ENCODE measurements at places on chromosomes 16 and 17.

GRCh38 chr16:51159865-51160264, 8.8 kb upstream of the SALL1 start:
- no peak for DNase-seq

GRCh38 chr17:28573040-28573380, 1.7 kb upstream of the PIGS start:
- DNase-seq, result no peak

DNA sequence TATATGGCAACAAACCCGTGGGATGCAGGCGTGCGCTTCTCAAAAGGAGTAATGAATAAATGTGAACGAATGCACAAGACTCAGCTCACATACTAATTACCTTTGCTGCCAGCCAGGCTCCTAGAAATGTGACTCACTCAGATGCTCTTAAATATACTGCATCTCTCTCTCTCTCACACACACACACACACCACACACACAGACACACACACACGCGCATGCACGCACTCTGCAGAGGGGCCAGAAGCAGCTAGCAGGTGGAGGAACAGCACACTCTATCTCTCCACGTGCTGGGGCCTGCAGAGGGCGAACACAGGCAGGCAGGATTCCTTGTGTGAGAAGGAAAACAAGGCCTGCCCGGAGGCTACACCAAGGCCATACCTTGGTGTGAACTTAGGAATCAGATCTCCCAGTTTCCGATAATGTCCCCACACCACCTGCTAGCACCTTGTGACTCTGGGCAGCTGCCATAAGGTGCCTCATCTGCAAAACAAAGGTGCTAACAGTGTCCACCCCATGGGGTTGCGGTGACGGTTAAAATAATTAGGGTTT, 5.3 kb downstream of the GPRC5B start:
- DNase-seq, result peak; percentile 42

GRCh38 chr17:60971515-60972369, 294.1 kb downstream of the BCAS3 start:
- DNase-seq, result no peak

DNA sequence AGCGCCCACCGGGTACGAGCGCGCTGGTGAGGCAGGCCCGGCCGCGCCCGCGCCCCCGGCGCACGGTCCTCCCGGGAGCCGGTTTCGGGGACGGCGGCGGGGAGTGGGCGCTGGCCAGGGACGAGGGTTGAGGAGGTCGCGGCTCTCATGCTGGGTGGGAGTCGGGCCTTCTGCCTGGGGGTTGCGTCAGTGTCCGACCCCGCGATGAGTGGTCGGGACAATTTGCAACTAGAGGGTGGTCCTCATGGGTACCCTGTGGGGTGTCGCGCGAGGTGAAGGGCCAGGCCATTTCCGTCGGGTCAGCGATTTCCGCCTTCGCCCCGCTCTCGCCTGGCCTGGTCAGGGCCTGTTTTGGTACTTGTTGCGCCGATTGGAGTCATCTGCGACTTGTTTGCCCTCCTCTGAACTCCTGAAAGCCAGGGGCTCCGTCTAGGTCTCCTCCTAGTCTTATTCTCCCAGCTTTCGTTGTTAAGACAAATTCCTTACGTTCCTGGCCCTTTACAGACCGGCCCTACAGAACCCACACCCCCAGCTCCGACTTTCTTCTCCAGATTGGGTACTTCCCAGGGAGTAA, 14.9 kb downstream of the NAA60 start:
- no peak for DNase-seq

GRCh38 chr16:89607937-89608740, 5.3 kb upstream of the DPEP1 start:
- DNase-seq, result no peak

- no peak for DNase-seq
These were observed 5.9 kb downstream of the MEIOB start for GRCh38 chr16:1865902-1866690.

DNA sequence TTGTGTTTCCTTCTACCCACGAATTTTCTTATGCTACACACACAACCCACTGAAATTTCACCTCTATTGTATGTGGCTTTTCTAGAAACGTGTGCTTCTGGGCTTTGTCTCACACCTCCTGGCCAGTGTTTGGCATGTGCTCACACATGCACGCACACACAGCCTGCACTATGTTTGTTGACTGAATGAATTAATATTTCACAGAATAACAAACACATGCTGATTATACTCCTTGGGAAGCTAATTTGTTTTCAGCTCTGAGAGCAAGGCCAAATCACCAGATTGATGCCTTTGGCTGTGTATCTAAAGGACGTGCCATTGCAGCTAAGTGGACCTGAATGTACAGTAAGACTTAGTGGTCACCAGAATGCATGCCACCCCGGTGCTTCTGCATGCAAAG, 210.7 kb downstream of the WWOX start:
- no peak for DNase-seq

GRCh38 chr16:67663151-67663876, 2.6 kb downstream of the PARD6A start:
- DNase-seq, result no peak

GRCh38 chr17:40064971-40065768, 2.4 kb downstream of the THRA start:
- peak; percentile 37 for DNase-seq

- DNase-seq, result no peak
These were observed 329.8 kb downstream of the UTP18 start for GRCh38 chr17:51590071-51590656.

DNA sequence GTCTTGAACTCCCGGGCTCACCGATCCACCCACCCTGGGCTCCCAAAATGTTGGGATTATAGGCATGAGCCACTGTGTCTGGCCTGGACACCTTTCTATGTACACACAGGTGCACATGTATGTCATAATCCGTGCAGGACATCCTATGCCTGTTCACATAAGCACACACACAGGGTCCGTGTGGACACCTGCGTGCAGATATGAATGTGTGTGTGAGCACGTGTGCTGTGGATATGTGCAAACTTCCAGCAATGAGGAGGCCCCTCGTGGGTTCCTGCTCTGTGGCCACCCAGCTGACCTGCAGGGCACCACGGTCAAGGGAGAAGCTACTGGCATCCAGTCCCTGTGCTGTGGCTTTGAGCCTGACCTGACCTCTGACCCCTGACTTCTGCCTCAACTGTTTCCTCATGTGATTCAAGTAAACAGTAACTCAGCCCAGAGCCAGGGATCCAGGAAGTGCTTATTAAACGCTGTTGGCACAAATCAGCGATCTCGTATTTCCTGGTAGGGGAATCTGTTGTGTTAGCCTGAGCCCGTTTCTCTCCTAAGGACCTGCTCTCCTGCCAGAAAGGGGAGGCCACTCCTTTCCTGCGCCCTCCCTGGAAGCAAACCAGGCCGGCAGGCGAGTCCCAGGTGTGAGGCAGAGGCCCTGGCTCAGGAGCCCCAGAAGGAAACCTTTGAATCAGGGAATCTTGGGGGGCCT, 6.5 kb downstream of the CPNE7 start:
- no peak for DNase-seq

DNA sequence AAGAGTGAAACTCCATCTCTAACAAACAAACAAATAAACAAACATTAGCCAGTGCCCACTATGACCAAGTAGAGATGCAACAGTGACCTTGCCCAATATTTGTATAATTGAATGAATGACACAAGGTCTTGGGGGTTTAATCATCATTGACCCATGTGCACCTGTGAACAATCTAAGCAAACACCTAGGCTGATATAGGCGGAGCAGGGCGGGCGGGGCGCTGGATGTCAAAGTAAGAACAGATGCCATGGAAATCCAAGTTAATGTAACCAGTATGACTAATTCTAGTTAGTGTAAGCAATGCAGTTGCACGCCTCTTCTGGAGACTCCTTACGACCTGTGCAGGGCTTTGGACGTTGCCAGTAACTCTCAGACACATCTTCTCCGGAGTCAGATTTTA, 17.6 kb downstream of the RCVRN start:
- DNase-seq, result no peak

DNA sequence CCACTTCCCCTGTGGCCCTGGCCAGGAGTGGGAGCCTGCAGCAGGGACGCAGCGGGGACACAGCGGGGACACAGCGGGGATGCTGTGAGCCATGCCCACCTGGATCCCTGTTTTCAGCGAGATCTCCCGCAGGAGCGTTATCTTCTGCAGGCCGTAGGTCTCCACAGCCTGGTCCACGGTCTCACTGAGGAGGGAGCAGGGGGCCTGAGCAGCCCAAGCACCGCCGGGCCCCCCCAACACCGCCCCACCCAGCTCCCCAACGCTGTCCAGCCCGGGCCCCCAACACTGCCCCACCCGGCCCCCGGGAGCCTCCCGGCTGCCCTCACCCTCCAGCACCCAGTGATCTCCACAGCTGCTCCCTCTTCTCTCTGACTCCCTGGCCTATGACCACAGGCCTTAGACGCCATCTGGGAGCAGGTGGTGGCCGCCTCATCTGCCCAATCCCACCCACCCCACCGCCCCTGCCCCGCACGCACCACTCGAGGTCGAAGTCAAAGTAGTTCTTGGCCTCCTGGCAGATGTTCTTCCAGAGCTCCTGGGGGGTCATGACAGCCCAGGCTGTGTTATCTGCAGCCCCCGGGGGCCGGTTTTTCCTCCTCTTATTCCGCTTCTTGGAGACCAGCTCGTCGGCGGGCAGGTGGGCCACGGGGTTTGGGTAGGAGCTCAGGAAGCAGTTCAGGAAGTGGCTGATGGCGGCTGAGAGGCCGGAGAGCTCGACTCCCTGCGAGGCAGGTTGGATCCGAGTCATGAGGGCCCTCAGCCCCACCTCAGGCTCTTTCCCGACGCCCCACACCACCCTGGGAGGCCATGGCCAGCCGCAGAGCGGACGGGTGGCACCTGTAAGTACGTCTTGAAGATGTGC, 17.0 kb downstream of the CLUH start:
- DNase-seq, result no peak

- DNase-seq, result no peak
These were observed 134.1 kb downstream of the ZNF778 start for GRCh38 chr16:89351645-89352044.

DNA sequence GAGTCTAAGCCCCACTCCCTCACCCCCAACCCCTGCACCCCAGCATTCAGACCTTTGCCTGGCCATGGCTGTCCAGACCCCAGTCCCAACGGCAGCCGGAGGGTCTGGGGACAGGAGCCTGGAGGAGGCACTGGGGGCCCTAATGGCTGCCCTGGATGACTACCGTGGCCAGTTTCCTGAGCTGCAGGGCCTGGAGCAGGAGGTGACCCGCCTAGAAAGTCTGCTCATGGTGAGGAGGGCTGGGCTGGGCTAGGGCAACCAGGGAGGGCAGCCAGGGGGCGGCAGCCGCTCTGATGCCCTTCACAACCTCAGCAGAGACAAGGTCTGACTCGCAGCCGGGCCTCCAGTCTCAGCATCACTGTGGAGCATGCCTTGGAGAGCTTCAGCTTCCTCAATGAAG, 14.4 kb downstream of the RIPOR1 start:
- DNase-seq, result no peak

DNA sequence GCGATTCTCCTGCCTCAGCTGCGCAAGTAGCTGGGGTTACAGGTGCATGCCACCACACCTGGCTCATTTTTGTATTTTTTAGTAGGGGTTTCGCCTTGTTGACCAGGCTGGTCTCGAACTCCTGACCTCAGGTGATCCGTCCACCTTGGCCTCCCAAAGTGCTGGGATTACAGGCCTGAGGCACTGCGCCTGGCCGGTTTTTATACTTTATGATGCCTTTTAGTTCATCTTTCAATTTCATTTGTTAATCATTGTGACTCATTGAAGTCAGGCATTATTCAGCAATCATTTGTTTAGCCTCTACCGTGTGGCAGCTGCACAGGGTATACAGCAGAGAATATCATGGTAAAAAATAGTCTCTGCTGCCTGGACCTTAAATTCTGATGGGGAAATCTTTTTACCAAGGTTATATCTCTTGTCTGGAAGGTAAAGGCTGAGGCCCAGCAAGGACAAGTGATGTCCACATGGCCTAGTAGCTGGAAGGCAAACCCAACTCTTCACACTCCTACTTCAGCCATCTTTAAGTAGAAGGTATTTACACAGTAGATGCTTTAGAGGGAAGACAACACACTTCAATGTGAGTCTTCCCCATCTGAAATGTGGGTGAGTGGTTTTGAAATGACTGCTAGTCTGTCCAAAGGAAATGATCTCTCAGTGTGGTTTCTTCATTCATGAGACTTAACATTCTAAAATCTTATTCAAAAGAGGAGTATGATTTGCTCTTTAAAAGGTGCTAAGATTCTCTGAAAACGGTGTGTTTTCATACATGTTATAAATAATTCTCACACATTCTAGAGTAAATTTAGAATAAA, 2.4 kb downstream of the PRPSAP2 start:
- no peak for DNase-seq

GRCh38 chr17:46162866-46163265, 30.4 kb downstream of the KANSL1 start:
- no peak for DNase-seq

- DNase-seq, result no peak
These were observed 26.0 kb upstream of the MPHOSPH6 start for GRCh38 chr16:82195917-82196494.

DNA sequence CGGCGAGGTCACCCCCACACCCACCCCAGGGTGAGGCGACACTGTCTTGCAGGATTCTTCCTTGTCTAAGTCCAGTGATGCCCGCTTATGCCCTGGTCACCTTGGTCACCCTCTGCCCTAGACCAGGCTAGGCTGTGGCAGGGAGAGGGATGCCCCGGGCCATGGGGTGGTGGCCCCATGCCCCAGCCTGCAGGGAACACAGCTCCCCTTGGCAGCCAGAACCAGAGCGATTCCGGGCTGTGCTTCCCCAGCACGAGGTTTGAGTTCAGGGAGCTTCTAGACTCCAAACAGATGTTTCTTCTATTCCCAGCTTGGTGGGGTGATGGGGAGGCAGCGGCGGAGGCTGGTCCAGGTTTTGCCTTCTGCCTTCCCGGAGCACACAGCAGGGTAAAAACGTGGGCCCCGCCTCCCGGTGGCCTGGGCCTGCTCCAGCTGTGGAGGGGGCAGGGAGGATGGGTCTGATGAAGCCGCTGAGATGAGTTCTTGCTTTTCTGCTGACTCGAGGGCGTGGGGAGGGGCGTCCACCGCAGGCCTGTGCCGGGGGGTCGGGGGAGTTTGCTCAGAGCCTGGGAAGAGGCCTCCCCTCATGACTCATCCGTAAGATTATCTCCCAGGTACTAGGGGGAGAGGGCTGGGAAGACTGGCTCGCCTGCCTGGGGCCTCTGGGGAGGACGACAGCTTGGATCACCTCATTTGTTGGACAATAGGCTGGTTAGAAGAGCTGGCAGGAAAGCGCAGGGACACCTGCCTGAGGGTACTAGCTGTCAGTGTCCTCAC, 15.4 kb downstream of the SMTNL2 start:
- DNase-seq, result no peak

GRCh38 chr16:71647391-71647790, 21.4 kb downstream of the MARVELD3 start:
- no peak for DNase-seq

- DNase-seq, result no peak
These were observed 51.3 kb downstream of the ZFP90 start for GRCh38 chr16:68590201-68590994.

DNA sequence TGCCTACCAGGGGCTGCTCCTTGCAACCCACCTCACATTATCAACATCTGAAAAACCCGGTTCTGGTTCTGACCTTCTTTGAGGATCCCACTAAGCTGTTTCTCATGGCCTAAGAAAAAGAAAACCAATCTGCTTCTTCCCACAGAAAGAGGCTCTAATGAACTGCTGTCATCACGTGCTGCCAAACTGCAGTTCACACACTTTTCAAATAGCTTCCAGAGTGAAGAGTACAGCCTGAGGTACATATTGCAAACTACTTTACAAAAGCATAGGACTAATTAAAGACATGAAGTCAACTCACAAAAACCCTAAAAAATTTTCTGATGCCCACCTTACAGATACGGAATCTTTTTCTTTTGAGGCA, 36.7 kb downstream of the SMG6 start:
- no peak for DNase-seq

- DNase-seq, result no peak
These were observed 1.3 kb upstream of the BAIAP2 start for GRCh38 chr17:81033535-81034167.
